ENCODE measurements at places on chromosomes 4 and X.

GRCh38 chr4:7399440-7400234 is 35.1 kb downstream of the PSAPL1 start:
- DNase-seq, result no peak

- no peak for DNase-seq
These were observed 101.2 kb upstream of the DUSP21 start for GRCh38 chrX:44742480-44743155.

GRCh38 chr4:152369203-152369901 is 166.5 kb downstream of the FBXW7 start:
- DNase-seq, result no peak

DNA sequence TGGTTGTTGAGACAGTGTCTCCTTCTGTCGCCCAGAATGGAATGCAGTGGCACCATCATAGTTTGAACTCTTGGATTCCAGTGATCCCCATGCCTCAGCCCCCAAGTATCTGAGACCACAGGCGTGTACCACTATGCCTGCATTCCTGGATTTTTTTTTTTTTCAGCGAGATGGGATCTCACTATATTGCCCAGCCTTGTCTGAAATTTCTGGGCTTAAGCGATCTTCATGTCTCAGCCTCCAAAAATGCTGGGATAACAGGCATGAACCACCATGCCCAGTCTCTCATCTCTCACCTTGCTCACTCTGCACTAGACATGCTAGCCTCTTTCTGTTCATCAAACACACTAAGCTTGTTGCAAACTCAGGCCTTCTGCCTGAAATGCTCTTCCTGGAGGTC is 104.1 kb downstream of the UBE2K start:
- no peak for DNase-seq

- no peak for DNase-seq
These were observed 6.4 kb downstream of the NKX6-1 start for GRCh38 chr4:84492737-84493091.

GRCh38 chrX:107700317-107700774 is 72.0 kb downstream of the PRPS1 start:
- no peak for DNase-seq

GRCh38 chrX:107573016-107573415 is 55.3 kb upstream of the PRPS1 start:
- no peak for DNase-seq

GRCh38 chr4:1596393-1596792 is 87.7 kb downstream of the FAM53A start:
- no peak for DNase-seq

DNA sequence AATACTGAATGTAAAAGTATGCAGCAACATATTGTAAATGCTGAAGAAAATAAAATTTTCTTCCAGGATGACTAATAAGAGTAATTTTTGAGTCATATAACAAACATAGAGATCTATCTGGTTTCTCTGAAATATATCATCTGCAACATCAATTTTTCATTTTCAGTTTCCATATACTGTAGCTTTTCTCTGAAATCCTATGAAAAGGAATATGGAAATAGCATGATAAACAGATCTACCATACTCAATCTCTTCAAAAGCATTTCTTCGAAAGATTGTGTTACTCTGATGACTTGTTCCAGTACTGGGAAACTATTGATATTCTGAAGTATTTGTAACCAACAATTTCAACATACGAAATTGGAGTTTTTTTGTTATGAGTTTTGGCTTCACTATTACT is 1156.7 kb downstream of the FAM133A start:
- DNase-seq, result no peak

- no peak for DNase-seq
These were observed 190.6 kb downstream of the GC start for GRCh38 chr4:71593311-71593710.

GRCh38 chrX:134512566-134512965 is 52.6 kb downstream of the HPRT1 start:
- DNase-seq, result no peak

GRCh38 chr4:165541851-165542459 is 163.1 kb downstream of the CPE start:
- DNase-seq, result no peak

DNA sequence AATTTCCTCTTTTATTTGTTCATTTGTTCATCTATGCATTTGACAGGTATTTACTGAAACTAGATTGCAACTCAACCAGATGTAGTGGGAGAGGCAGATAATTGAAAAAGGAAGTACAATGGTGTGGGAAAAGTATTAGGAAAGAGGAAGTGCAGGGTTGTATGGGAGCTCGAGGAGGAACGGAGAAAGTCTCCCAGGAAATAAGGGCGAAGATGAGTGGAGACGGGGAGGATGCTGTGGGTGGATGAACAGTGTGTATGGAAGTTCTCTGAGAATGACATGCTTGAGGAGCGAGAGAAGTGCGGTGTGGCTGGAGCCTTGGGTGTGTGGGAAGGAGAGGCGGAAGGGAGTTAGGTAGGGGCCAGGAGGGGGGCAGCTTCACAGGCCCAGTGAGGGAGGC is 87.5 kb upstream of the DHX15 start:
- no peak for DNase-seq

- no peak for DNase-seq
These were observed 28.3 kb upstream of the OPHN1 start for GRCh38 chrX:68461576-68461975.

- DNase-seq, result no peak
These were observed 253.9 kb upstream of the PPARGC1A start for GRCh38 chr4:24143741-24144140.

- DNase-seq, result peak; percentile 17
These were observed 69.7 kb downstream of the KLHL8 start for GRCh38 chr4:87150498-87151261.

- DNase-seq, result no peak
These were observed 321.5 kb upstream of the POU3F4 start for GRCh38 chrX:83186632-83187031.

DNA sequence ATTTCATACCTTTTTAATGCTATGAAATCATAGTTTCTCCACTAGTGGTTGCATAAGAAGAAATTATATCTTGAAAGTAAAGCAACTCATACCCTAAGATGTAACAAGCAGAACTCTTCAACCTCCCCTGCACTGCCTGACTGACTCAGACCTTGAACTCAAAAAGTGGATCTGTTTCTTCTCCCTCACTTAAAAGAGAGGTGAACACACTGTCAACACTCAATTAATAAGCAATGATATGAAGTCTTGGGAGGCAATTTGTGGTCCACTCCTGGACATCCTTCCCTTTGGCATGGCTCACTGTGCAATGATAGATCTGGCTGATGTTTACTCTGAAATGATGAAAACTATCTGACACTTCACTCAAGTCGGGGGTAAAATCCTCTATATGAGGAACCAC is 282.0 kb upstream of the DKK2 start:
- DNase-seq, result no peak

GRCh38 chr4:102180046-102180445 is 165.2 kb downstream of the SLC39A8 start:
- DNase-seq, result no peak

- DNase-seq, result no peak
These were observed 35.7 kb upstream of the GABRQ start for GRCh38 chrX:152601848-152602616.

DNA sequence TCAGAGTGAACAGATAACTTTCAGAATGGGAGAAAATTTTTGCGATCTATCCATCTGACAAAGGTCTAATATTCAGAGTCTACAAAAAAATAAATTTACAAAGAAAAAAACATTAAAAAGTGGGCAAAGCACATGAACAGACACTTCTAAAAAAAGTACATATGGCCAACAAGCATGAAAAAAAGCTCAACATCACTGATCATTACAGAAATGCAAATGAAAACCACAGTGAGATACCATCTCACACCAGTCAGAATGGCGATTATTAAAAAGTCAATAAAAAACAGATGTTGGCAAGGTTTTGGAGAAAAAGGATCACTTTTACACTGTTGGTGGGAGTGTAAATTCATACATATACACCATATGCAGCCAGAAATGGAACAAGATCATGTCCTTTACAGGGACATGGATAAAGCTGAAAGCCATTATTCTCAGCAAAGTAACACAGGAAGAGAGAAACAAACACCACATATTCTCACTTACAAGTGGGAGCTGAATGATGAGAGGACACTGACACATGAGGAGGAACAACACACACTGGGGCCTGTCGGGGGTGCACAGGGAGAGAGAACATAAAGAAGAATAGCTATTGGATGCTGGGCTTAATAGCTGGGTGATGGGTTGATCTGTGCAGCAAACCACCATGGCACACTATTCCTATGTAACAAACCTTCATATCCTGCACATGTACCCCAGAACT is 41.6 kb upstream of the ITM2A start:
- no peak for DNase-seq

DNA sequence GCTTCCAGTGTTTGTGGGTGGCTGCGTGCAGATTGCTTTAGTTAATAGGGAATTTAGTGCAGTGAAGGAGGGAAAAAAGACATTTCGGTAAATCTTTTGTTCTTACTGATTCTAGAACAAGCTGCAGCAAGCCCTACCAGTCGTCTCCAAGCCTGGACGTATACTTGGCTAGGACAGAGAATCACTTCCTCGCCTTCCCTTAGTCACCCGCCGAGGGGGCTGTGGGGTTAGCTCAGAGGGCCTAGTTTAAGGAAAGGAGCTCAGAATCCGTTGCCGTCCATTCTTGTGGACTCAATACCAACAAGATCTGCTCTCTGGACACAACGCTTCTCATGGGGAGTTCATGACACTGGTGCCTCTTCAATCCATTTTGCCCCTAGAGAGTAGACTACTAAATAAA is 36.3 kb upstream of the FAT1 start:
- no peak for DNase-seq

- peak; percentile 50 for DNase-seq
These were observed 62.3 kb downstream of the FAM193A start for GRCh38 chr4:2598511-2599303.

- DNase-seq, result no peak
These were observed 194.0 kb upstream of the MAB21L2 start for GRCh38 chr4:150387981-150388380.

DNA sequence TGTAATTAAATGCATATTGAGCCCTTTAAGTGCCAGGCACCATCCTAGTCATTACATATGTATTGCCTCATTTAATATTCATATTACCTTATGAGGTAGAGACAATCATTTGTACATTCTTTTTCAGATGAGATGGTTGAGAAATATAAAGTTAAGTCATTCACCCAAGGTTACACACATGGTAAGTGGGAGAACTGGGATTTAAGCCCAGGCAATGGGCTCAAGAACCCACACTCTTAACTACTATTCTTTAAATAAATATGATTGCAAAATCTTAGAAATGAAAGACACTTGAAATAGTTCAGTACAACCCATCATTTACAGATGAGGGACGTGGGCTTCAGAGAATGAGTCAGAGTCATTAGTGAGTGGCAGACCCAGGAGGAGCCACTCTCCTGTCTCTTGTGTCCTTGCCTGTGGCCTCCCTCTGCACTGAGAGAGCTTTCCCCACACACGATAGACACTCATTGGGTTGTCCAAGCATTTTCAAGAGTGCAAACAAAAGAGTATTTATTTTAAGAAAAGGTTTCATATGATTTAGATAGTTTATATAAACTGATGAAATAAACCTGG is 60.8 kb downstream of the NPY1R start:
- DNase-seq, result no peak

GRCh38 chr4:151535366-151535765 is 126.4 kb downstream of the FHIP1A start:
- no peak for DNase-seq

GRCh38 chrX:17627026-17627425 is 110.3 kb upstream of the SCML1 start:
- no peak for DNase-seq

- no peak for DNase-seq
These were observed 44.8 kb downstream of the MSN start for GRCh38 chrX:65712005-65712806.

- DNase-seq, result no peak
These were observed 106.2 kb upstream of the SMAD1 start for GRCh38 chr4:145375416-145375815.

DNA sequence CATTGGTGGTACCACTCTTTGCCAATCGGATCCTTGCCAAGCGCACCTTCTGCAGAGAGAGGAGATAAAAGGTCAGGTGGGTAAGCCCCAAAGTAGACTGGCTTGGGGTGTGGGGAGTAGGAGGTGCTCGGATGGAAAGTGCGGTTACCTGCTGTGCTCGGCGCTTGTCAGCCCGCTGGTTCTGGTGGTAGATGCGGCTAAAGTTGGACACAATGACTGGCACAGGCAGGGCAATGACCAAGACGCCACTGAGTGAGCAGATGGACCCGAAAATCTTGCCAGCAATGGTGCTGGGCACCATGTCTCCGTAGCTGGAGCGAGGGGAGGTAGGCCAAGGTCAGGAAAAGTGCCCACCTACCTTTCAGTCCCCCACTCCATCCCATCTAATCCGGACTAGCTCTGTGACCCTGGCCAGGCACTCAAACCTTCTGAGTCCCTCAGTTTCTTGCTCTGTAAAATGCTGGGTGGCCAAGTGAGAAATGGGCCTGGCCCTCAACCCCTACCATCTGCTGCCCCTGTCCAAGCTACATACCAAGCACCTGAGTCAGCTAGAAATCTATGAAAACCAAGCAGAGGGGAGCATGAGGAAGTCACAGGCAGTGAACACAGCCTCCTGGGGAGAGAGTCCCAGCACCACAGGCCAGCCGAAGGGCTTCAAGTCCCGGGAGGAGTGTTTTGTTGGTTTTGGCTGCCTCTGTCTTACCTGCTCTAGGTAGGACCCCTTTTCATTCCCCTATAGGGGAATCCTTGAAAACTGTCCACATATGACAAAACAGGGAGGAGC is 4.7 kb downstream of the KCND1 start:
- no peak for DNase-seq

- DNase-seq, result no peak
These were observed 23.5 kb downstream of the PIR start for GRCh38 chrX:15469613-15470012.

GRCh38 chrX:2584251-2585157 is 83.7 kb upstream of the DHRSX start:
- no peak for DNase-seq

GRCh38 chr4:124025428-124025827 is 628.8 kb downstream of the SPRY1 start:
- no peak for DNase-seq

GRCh38 chr4:119080721-119081541 is 54.7 kb upstream of the MYOZ2 start:
- DNase-seq, result no peak

Data from GM12892 (cell line).